Upper lobe of right lung (tissue), 1 donor: ENCODE measurements at places on chromosomes 11 and 22.

DNA sequence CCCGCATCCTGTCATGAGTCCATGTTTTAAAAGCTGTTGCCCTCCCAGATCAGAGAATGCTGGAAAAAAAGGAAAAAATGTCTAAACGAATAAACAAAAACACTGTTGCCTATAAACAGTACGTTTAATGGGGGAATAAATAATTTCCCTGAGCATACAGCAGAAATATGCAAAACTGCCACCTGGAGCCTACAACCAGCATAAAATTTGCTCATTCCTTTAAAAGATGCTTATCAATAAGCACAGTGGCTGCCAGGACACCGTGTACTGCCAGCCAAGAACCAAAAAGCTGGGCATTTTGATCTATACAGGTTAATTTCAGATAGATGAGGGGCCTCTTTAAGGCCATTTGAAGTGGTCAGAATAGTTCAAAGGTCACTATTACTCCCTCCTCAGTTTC lies 5.7 kb upstream of the CPT1A start:
- DNase-seq, result no peak

DNA sequence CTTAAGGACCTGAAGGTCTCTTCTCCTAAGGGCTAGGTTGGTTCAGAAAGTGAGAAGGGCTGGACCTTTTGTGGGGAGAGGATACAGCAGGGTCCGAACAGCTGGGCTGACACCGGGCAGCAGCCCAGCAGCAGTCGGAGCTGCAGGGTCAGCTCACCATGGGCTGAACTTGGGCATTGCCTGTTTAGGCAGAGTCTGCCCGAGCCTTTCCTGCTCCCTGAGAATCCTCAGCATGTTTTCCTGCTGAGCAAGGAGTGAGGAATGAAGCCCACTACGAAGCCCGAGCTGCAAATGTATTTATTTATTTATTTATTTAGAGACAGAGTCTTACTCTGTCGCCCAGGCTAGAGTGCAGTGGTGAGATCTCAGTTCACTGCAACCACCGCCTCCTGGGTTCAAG lies 83.9 kb downstream of the PTPRJ start:
- no peak for DNase-seq

DNA sequence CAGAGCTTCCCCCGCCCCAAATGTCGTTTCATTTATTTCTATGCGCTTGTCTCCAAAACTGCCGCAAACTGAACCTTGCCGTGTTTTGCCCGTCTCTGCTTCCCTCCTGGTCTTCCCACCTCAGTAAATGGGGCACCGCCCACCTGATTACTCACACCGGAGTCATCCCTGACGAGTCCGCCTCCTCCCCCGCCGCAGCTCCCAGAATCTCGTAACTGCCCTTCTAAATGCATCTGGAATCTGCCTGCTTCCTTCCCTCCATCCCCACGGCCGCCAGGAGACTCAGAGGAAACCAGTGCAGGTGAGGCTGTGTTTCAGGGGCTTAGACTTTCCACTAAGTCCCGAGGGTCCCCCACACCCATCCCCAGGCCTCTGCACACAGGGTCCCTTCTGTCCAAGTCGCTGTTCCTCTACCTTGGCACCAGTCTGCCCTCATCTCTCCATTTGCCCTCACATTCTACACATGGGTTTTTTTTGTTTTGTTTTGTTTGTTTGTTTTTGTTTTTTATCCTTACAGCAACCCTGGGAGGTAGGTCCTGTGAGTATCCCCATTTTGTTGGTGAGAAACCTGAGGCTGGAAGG lies 62.6 kb upstream of the PHF21B start:
- no peak for DNase-seq

DNA sequence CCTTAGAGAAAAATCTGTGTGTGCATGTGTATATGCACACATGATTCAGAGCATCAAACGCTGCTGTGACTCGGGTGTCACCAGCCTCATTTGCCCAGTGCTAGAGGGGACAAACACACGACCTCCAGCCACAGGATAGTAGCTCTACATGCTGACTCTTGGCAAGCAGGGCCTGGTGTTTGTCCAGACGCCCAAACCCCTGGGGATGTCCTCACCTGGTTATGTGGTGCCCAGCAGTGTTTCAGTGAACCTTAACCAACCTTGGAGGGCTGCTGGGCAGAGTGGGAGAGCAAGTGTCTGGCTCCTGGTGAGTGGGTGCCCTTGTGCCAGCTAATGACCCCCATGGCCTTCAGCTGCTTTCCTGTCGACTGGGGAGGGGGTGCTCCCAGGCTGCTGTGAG lies 26.7 kb downstream of the IGLL1 start:
- DNase-seq, result peak; percentile 25

DNA sequence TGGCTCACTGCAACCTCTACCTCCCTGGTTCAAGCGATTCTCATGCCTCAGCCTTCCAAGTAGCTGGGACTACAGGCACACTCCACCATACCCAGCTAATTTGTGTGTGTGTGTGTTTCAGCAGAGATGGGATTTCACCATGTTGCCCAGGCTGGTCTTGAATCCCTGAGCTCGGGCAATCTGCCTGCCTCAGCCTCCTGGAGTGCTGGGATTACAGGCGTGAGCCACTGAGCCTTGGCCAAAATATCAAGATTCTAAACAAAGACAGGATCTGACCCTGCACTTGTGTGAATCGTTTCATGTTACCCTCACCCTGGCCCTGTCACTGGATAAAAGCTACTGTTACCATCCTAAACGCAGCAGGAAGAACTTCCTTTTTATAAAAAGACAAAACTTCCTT lies 15.6 kb upstream of the THY1 start:
- no peak for DNase-seq

DNA sequence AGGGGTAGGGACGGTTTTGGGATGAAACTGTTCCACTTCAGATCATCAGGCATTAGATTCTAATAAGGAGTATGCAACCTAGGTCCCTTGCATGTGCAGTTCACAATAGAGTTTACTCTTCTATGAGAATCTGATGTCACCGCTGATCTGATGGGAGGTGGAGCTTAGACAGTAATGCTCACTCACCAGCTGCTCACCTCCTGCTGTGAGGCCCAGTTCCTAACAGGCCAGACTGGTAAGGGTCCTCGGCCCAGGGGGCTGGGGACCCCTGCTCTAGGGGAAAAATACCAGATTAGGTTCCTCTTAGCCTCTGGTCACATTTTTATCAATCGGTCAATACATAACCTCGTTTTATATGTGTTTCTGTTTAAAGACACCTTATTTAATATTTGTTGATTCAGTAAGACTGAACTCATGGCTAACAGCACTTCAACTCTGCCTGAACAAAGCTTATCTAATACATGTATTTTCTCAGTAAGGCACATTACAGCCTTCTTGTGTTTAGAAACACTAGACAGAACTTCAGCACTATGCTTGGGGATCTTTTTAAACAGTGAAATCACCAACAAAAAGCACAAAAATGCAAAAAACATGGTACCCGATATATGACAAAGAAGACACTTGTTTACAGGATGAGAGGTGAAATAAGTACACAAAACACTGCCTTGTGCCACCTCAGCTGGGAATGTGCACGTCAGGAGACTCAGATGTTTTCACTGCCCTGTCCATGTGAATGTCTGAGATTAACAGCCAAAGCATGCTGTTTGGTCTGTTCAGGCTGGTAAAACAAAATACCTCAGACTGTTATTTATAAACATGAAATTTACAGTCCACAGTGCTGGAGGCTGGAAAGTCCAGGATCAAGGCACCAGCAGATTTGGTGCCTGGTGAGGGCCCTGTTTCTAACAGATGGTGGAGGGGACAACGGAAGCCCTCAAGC lies 107.5 kb downstream of the USP35 start:
- no peak for DNase-seq

DNA sequence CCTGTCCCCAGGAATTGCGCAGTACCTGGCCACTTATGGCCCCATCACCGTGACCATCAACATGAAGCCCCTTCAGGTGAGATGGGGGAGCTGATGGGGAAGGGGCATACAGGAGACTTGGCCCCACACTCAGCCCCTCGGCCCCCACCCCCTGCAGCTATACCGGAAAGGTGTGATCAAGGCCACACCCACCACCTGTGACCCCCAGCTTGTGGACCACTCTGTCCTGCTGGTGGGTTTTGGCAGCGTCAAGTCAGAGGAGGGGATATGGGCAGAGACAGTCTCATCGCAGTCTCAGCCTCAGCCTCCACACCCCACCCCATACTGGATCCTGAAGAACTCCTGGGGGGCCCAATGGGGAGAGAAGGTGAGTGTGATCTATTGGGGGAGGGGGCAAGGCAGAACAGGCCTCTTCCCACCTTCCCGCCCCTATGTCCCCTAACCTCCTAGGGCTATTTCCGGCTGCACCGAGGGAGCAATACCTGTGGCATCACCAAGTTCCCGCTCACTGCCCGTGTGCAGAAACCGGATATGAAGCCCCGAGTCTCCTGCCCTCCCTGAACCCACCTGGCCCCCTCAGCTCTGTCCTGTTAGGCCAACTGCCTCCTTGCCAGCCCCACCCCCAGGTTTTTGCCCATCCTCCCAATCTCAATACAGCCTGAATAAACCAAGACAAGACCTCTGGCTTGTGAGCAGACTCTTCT lies 3.6 kb downstream of the CTSW start:
- DNase-seq, result peak; percentile 56

GRCh38 chr11:109945626-109946321 lies 147.4 kb upstream of the ZC3H12C start:
- no peak for DNase-seq

GRCh38 chr11:85826116-85826855 lies 15.3 kb upstream of the SYTL2 start:
- DNase-seq, result no peak

GRCh38 chr11:77883775-77884174 lies 62.8 kb downstream of the AAMDC start:
- no peak for DNase-seq

GRCh38 chr22:32080904-32081303 lies 37.8 kb downstream of the SLC5A1 start:
- no peak for DNase-seq

- DNase-seq, result no peak
These were observed 104.2 kb upstream of the DRD2 start for GRCh38 chr11:113579292-113579940.

DNA sequence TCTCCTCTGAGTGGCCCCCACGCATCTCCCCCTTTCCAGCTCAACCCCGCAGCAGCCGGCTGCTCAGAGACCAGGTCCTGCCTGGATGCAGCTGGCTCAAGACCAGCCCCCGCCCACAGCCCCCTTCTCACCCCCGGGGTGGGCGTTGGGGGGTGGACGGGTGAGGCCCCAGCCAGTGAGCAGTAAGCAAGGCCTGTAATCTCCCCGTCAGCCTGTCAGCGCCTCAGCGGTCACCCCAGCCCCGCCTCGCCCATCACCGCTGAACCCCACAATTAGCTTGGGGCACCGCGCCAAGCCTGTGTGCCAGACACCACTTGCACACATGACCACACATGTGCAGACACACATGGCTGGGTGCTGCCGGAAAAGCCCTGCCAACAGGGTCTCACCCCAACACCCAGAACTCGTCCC lies 5.9 kb downstream of the PLXNB2 start:
- DNase-seq, result no peak

DNA sequence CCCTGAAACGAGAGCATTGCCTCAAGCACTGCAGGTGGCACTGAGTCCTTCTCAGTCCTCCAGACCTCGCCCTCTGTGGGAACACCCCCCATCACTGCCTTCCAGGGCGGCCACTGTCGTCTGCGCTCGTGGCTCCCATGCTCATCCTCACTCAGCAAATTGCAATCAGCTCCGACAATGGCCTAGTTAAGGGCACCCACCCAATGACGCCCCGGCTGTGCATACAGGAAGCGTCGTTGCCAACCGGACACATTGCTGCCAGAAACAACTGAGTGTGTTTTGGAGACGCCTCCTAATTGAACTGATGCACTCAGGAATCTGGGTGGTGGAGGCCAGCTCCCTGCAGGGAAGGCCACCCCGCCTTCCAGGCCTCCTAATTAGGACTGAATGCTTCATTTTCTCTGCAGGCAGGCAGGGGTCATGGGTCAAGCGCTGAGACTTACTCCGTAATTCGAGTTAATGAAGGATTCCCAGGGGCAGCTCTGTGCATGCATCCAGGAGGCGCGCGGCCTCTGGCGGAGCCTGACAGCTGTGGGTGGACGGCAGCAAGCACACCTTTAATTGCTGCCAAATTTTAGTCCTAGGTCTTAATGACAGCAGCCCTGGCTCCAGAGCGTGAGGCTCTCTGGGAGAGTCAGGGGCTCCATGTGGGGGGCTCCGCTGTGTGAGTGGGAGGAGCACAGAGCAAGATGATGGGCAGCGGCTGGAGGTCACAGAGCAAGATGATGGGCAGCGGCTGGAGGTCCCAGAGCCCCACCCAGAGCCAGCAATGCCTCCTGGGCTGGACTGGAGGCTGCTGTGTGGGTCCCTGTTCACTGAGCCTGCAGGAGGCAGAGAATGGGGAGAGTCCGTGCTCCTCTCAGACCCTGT lies 199.0 kb downstream of the BRD1 start:
- no peak for DNase-seq

GRCh38 chr11:100673063-100673462 lies 14.0 kb upstream of the ARHGAP42 start:
- DNase-seq, result no peak

DNA sequence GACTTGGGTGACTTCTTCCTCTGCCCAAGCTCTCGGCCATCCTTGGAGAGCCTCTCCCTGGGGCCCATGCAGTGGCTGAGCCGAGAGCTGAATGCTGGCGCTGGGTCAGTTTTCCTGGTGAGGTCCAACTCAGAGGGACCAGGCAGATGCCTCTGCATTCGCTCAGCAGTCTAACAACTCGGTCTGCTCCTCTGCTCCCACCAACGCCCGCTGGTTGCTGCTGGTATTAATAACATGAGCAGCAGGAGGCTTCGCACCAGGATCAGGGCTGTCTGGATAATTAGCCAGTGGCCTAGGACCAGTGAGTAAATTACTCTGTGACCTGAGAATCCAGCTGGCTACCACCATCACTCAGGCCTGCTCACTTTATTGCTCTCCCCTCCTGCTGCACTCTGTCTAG lies 77.7 kb upstream of the FAM181B start:
- no peak for DNase-seq

DNA sequence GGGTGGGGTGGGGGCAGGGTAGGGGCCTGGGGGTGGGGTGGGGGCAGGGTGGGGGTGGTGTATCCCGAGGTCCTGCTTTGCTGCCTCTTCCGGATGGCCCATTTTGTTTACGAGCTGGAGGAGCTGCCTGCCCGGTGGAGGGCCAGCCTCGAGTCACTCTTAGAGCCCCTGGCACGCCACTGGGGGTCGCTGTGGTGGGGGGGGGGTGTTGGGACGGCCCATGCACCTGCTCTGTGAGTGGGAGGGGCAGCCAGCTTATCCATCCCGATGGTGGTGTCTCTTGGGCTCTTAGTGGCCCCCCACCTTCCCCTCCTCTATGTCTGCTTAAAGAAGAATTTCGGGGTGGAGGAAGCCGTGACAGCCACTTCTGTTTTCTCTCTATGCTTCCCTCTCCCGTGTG lies 24.6 kb downstream of the MRGPRD start:
- peak; percentile 64 for DNase-seq

- DNase-seq, result no peak
These were observed 238.8 kb downstream of the TTC28 start for GRCh38 chr22:28440592-28441390.
